ENCODE measurements at places on chromosomes 1 and 21. TPM values are rescaled to one million over a fixed set of nuclear protein-coding genes. Genes with fewer than 3 reads are reported as not detected.

The SPATA46 gene
- total RNA-seq, result not detected

The IKBKE gene
- total RNA-seq, result 11.5 TPM

The ST6GALNAC3 gene
- 3.1 TPM for total RNA-seq

The ZNF648 gene
- not detected for total RNA-seq

The CELA2A gene
- total RNA-seq, result not detected
